ENCODE measurements at places on chromosomes 12 and 14.

DNA sequence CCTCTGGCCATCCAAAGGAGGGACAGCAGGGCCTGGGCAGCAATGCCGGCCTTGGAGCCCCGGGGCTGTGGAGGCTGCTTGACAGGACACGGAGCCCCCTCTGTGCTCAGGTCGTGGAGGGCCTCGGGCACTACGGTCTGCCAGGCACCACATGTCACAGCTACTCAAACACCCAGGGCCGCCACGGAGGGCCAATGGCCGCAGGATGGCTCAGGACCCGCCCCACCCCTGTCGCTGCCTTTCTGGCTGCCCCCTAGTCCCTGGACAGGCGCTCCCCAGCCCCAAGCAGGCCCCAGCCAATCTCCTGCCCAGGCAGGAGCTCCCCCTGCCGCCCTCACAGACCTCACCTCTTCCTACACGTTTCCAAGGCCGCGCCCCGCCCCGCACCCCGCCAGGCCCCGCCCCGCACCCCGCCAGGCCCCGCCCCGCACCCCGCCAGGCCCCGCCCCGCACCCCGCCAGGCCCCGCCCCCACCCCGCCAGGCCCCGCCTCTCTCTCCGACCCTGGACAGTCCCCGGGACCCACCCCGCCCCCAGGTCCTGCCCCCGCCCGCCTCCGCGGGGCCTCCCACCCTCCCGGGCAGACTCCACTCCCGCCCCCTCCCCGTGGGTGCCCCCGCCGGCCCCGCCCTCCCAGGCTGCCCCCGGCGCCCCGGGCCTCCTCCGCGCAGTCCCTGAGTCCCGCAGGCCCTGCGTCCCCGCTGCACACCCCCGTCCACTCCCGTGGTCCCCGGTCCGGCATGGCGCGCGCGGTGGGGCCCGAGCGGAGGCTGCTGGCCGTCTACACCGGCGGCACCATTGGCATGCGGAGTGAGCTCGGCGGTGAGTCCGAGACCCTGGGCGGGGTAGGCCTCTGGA lies at the start of gene ASPG:
ASPG (plus strand) TSS at position 669 of the 857 bp plus-strand sequence; CDS start at position 740, 71 bp downstream.
- peaks cover 5% of the 10 kb centered on the region for H3K27me3 ChIP-seq
- no peaks in the 10 kb centered on the region for H3K4me1 ChIP-seq
- H3K27ac ChIP-seq = no peak within 1 kb of the TSS
- H3K36me3 ChIP-seq = no peaks in the 10 kb centered on the region
- no peak within 1 kb of the TSS for H3K4me3 ChIP-seq
- DNase-seq = peak; percentile 38

DNA sequence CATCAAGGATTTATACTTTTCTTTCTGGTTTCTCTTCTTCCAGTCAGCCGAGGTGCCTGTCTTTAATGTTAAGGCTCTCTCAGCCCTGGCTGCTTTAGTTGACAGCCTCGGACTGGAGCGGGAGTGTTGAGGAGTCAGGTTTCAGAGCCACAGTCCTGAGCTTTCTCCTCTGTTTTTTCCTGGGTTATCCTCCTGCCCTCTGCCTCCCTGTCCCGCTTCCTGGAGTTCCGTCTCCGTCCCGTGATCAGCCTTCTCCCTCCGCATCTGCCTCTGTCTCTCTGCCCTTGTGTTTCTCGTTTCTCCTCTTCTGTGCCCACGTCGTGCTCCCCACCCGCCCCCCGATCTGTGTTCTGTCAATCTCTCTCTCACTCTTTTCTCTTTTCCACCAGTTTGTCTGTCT lies 33.0 kb downstream of the IQSEC3 start:
- DNase-seq = no peak
- no peak overlapping the region for H3K27ac ChIP-seq
- no peak overlapping the region for H3K4me3 ChIP-seq
- peaks cover 4% of the 10 kb centered on the region for H3K4me1 ChIP-seq
- H3K27me3 ChIP-seq = peaks cover 13% of the 10 kb centered on the region
- no peaks in the 10 kb centered on the region for H3K36me3 ChIP-seq

DNA sequence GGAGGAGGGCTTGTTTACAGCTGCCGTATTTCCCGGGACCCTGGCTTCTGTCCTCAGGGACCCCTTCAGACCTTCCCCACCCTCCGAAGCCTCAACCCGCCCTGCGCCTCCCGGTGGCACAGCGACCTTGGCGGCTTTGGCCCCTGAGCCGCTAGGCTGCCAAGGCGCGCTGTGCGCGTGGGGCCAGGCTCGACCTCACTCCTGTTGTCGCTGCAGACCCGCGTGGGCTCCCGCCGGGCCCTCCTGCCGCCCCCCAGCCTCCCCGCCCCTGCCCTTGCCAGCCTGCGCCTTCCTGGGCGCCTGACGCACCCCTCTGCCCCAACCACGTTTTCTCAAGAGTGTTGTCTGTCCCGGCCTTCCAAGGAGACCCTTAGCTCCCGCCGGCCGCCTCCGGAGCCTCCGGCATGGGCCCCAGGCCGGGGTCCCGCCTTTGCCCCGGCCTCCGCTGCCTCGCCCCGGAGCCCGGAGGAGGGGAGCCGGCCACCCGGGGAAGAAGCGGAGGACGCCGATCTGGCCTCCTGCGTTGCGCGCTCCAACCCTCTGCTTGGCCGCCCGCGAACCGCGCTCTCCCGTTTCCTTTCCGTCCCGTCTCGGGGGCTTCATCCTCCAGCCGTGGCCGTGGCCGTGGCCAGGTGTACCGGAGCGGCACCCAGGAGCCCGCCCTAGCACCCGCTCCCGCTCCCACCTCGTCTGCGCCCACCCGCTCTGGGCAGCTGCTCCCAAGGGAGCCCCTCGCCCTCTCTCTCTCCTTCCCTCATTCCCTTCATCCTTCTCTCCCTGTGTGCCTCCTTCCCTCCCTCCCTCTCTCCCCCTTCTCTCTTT lies 19.9 kb downstream of the PPP2R5C start:
- H3K4me3 ChIP-seq = peak overlapping the region; percentile 77
- H3K27me3 ChIP-seq = peaks cover 7% of the 10 kb centered on the region
- H3K27ac ChIP-seq = peak overlapping the region; percentile 68
- peak; percentile 70 for DNase-seq
- no peaks in the 10 kb centered on the region for H3K36me3 ChIP-seq
- peaks cover 5% of the 10 kb centered on the region for H3K4me1 ChIP-seq

- no peak overlapping the region for H3K27ac ChIP-seq
- no peaks in the 10 kb centered on the region for H3K36me3 ChIP-seq
Observed at GRCh38 chr14:99797231-99797630, 4.0 kb downstream of the EML1 start.

DNA sequence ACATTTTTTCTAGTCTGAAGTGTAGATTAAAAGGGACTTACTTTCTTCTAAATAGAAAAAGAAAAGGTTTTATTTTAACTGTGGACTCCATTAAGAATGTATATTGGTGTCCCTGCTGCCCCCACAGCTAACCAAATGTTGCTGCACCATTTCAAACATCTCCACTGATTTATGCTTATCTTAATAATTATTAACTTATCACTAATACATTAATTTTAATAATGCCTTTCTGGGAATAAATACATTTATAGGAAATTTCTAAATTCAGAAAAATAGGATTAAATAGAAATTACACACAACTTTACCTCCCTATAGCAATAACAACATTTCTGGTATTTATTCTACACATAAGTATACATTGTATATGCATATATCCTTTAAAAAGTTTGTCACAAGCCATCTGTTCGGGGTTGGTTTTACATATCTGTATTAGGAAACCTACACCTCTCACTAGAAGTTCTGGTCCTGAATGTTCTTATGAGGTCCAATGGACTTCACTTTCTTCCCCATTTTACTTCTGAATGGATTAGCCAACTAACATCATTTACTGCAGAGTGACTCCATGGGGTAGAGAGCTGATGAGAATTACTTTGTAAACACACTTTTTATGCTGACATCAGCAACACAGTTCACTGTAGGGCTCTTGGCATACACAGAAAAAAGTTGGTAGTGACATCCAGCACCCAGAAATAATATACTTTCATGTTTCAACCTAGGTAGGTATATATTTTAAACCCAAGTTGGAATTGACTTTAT lies 9.4 kb upstream of the SELPLG start:
- H3K27ac ChIP-seq = no peak overlapping the region
- peaks cover 21% of the 10 kb centered on the region for H3K4me1 ChIP-seq
- H3K36me3 ChIP-seq = peaks cover 27% of the 10 kb centered on the region
- H3K4me3 ChIP-seq = no peak overlapping the region
- H3K27me3 ChIP-seq = no peaks in the 10 kb centered on the region

- peak; percentile 72 for DNase-seq
- peaks cover 11% of the 10 kb centered on the region for H3K36me3 ChIP-seq
- H3K4me1 ChIP-seq = peaks cover 31% of the 10 kb centered on the region
- no peaks in the 10 kb centered on the region for H3K27me3 ChIP-seq
Observed at GRCh38 chr12:121579190-121579791, 1.5 kb downstream of the KDM2B start.

GRCh38 chr14:72254937-72255472 lies 322.8 kb downstream of the RGS6 start:
- H3K27ac ChIP-seq = no peak overlapping the region
- H3K36me3 ChIP-seq = no peaks in the 10 kb centered on the region
- peaks cover 9% of the 10 kb centered on the region for H3K27me3 ChIP-seq
- H3K4me1 ChIP-seq = no peaks in the 10 kb centered on the region

DNA sequence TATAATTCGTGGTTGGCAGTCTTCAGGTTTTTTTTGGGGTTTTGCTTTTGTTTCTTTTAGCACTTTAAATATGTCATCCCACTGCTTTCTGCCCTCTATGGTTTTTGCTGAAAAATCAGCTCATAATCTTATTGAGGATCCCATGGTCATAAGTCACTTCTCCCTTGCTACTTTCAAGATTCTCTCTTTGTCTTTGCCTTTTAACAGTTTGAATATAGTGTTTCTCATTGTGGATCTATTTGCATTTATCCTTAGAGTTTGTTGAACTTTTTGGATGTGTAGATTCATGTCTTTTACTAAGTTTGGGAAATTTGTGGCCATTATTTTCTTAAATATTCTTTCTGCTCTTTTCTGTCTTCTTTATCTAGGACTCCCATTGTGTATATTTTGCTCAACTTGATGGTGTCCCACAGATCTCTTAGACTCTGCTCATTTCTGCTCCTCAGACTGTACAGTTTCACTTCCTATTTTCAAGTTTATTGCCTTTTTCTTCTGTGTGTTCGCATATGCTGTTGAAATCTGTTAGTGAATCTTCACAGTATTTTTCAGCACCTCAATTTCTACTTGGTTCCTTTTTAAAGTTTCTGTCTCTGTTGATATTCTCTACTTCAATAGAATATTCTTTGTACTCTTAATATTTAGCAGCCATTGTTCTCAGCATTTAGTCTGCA lies 70.8 kb downstream of the WNK1 start:
- H3K4me1 ChIP-seq = peaks cover 20% of the 10 kb centered on the region
- no peaks in the 10 kb centered on the region for H3K27me3 ChIP-seq
- H3K27ac ChIP-seq = no peak overlapping the region

GRCh38 chr12:53617700-53618099 lies 8.5 kb downstream of the ATF7 start:
- peak overlapping the region; percentile 67 for H3K27ac ChIP-seq
- peaks cover 7% of the 10 kb centered on the region for H3K36me3 ChIP-seq
- H3K4me1 ChIP-seq = peaks cover 17% of the 10 kb centered on the region

DNA sequence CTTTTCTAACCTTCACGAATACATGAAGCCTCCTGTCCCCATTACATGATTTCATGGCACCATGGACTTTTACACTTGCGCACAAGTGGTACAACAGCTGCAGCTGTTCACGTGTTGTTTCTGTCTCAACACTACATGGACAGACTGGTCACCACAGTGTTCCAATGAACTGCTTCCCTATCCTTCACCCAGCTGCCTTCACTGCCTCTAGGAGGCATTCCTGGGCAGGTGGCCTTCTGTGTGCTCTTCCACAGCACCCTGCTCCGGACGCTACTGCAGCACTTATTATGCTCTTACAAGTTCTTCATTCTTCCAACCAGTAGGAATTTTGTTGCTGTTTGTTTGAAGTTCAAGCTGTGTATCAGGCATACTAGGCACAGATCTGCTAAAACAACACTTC lies 1.5 kb downstream of the MTERF2 start:
- H3K4me3 ChIP-seq = peak overlapping the region; percentile 20
- DNase-seq = no peak
- no peaks in the 10 kb centered on the region for H3K27me3 ChIP-seq
- H3K36me3 ChIP-seq = peaks cover 21% of the 10 kb centered on the region

DNA sequence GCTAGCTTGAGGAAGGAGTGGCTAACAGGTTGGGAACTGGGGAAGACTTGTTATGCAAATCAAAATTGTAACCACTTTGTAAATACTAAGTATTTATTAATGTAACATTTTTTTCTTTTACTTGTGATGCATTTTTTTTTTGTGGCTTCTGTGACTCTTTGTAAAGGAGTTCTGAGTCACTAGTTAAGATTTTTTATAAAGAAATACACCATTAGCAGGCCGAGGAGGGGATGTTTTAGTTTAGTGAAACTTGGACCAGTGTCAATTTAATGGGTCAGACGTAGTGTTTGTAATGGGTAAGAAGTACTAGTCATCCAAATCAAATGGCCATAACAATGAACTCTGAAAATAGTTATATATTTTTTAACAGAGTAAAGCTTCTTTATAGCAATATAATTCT lies 43.1 kb downstream of the AKAP6 start:
- no peak overlapping the region for H3K4me3 ChIP-seq
- no peak overlapping the region for H3K27ac ChIP-seq
- no peaks in the 10 kb centered on the region for H3K27me3 ChIP-seq

GRCh38 chr14:92651106-92651757 lies 97.2 kb downstream of the LGMN start:
- peaks cover 79% of the 10 kb centered on the region for H3K4me1 ChIP-seq
- peak overlapping the region; percentile 99 for H3K27ac ChIP-seq
- peak overlapping the region; percentile 99 for H3K4me3 ChIP-seq
- H3K27me3 ChIP-seq = no peaks in the 10 kb centered on the region
- H3K36me3 ChIP-seq = peaks cover 39% of the 10 kb centered on the region
- DNase-seq = peak; percentile 77

DNA sequence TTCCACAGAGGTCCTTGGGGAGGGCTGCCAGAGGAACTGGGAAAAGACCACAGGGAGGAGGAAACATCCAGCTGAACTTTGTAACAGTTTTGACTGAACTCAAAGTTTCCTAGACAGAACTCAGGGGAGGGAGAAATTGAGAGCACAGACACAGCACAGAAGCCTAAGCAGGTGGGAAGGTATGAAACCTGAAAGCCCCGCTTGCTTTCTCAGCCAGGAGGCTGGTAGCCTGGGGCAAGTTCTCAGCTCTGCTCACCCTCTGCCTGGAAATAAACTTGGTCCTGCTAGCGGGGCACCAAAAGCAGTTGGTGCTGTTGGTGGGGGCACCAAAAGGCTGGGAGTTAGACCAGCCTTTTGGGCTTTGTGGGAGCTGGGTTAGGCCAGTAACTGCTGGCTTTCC lies 25.9 kb upstream of the OR4E1 start:
- peaks cover 4% of the 10 kb centered on the region for H3K27me3 ChIP-seq
- H3K27ac ChIP-seq = no peak overlapping the region
- no peak for DNase-seq
- H3K4me1 ChIP-seq = peaks cover 10% of the 10 kb centered on the region
- H3K36me3 ChIP-seq = no peaks in the 10 kb centered on the region

DNA sequence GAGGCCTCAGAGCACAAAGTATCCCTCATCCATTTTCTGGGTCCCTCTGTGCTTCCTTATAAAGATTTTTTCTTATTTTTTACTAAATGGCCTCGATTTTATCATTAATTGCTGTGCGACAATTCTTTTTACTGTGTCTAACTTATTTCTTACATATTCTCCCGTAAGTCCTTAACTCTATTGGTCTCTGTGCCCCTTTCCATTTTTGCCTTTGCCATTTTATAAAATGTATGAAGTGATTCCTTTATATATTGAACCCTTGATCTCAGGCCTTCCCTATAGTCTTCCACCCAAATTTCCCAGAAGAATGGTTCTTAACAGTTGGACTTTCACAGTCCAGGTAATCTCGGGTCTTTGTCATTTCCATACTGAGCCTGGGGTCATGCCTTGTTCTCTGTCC lies 55.0 kb upstream of the ESRRB start:
- H3K4me3 ChIP-seq = no peak overlapping the region
- peaks cover 3% of the 10 kb centered on the region for H3K4me1 ChIP-seq
- no peak for DNase-seq
- peaks cover 10% of the 10 kb centered on the region for H3K27me3 ChIP-seq
